Caudate nucleus (tissue), 63 donors: ENCODE measurements at places on chromosomes 1 and 21.

GRCh38 chr21:25722631-25723030 lies 12.1 kb downstream of the ATP5PF start:
- no peak for DNase-seq

GRCh38 chr1:184462155-184462554 lies 75.3 kb downstream of the C1orf21 start:
- no peak for DNase-seq

GRCh38 chr1:183920651-183921050 lies 115.7 kb downstream of the RGL1 start:
- peak; percentile 42 for DNase-seq

GRCh38 chr1:22247527-22248245 lies 104.8 kb upstream of the WNT4 start:
- no peak for DNase-seq

GRCh38 chr1:198660341-198661261 lies 21.8 kb downstream of the PTPRC start:
- DNase-seq: no peak

DNA sequence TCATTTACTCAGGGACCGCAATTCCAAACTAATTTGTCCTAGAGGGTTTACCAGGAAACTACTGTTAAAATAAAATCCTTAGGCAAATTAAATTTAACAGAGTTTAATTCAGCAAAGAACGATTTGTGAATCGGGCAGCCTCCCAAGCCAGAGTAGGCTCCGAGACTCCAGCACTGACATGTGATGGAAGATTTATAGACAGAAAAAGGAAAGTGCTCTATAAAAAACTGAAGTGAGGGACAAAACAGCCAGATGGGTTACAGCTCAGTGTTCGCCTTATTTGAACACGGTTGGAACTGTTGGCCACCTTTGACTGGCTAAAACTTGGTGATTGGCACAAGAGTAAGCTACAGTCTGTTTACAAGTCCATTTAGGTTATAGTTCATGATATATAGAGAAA lies 35.2 kb upstream of the RCSD1 start:
- DNase-seq: no peak

- DNase-seq: no peak
These were observed 100.8 kb downstream of the UCK2 start for GRCh38 chr1:165928075-165928731.
